ENCODE measurements at places on chromosomes 16 and 17. TPM values are rescaled to one million over a fixed set of nuclear protein-coding genes. Genes with fewer than 3 reads are reported as not detected.

Gene TBC1D3K
- total RNA-seq = not detected

Gene KRTAP4-1
- not detected for total RNA-seq

Gene SLC38A10
- 185 TPM for total RNA-seq

Gene IL17C
- not detected for total RNA-seq

Gene CA5A
- not detected for total RNA-seq

DNA sequence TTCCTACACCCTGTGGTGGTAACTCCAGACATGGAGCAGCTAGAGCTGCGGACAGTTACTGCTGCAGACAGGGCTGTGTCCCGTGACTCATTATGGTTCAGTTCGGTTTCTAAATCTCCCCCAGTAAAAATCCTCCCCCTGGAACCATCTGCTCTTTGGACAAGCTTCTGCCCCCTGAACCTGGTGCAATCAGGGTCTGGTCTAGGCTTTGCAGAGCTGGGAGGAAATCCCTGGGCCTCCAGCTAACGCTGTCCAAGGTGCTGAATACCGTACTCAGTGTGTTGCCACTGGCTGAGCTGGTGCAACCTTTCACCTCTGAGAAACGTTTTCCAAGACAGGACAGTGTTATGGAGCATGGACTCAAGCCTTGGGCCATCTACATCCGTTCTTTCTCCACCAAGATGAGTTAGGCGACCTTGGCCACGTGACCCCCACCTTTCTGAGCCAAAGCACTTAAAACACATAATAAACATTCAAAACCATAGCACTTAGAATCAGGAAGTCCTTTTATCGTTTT is 142.0 kb downstream of the CPPED1 start:
- no peak for DNase-seq

Gene TNFRSF13B
- not detected for total RNA-seq

DNA sequence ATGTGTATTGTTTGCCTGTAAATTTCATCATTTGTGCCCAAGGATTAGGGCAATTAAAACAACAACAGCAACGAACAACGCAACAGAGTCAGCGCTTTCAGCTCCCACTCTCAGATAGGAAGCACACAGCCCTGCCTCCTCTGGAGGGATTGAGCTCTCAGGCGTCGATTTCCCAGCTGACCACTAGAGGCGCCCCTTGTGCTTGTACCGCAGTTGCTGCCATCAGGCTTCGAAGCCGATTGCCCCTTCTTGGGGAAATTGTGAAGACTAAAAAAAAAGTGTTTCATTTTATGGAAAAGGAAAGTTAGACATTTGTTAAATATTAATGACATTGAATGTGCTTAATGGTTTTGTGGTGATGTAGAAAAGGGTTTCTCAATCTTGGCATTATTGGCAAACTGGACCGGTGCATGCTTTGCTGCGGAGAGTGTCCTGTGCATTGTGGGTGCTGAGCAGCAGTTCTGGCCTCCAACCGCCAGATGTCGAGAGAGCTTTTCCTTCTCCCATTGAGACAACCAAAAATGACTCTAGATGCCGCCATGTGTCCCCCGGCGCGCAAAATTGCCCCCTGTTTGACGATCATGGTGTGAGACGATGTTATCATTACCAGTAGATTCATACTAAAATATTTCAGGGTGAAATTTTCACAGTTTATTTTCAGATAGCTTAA is 650.4 kb upstream of the RBFOX1 start:
- DNase-seq = peak; percentile 82

DNA sequence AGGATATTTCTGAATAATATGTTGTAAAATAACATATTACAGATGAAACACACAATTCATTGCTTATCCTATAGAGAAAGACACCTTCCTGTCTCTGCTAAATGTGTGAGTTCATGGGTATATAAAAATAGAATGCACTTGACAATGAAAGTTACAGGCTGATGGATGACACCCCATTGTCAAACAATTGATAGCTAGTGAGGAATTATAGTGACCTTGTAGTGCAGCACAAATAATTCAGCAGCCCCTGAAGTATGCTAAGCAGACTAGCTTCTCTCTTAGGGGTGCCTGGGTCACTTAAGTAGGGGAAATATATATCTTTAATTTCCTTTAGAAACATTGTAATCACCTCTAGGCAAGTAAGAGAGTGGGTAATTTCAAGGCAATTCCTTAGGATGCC is 826.2 kb downstream of the CDH8 start:
- DNase-seq = no peak

Gene TP53TG3F
- not detected for total RNA-seq

Gene CAVIN1
- 11.2 TPM for total RNA-seq

Gene IRF8
- total RNA-seq = 0.21 TPM

Gene SLC6A2
- total RNA-seq = not detected

DNA sequence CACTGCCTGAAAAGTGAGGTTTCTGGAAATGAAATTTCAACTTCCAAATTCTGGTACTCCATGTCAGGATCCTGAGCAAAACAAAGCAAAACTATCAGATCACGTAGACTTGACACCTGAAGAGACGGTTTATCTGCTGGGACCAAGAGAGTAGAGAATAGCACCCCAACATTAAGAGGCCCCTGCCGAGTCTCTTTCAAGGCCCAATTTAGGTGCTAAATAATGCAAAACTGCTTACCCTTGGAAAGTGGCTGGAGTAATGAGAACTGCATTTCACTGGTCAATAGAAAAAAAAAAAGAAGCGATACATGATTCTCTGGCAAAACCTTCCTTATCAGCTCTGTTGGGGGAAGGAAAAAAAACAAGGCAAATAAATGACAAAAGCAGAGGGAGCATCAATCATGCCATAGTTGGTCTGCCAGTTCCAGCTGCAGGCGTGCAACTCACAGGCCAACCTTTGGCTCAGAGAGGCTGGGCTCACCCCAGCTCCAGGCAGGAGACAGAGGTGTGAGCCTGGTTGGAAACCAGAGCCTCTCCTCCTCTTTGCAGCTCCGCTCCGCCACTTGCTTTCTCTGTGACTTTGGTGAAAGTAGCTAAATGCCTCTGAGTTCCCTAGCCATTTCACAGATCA is 595.2 kb downstream of the TOX3 start:
- DNase-seq = no peak

Gene MT1F
- 0.24 TPM for total RNA-seq

GRCh38 chr17:73342541-73343167 is 30.9 kb upstream of the CDC42EP4 start:
- peak; percentile 40 for DNase-seq

GRCh38 chr16:14487579-14487978 is 142.5 kb downstream of the PARN start:
- DNase-seq = no peak

- DNase-seq = no peak
Observed at GRCh38 chr16:23088018-23088417, 61.2 kb downstream of the USP31 start.

- DNase-seq = peak; percentile 71
Observed at GRCh38 chr17:76147211-76148014, 6.4 kb upstream of the FOXJ1 start.

DNA sequence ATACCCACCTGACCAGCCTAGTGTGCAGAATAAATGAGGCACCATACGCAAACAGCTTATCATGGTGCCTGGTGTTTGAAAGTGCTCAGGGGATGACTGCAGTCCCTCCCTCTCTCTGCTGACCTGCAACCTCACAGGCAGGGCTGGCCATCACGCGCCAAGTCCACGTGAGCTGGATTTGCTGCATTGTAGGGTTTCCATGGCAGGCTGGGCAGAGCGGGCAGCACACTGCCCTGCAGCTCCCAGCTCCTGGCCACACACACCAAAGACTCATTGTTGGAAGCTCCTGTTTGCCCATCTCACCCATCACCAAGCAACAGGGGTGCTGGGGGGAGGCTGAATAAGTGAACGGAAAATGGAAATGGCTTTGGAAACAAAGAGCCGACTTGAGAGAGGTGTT is 81.8 kb downstream of the IRX3 start:
- DNase-seq = peak; percentile 34

Gene CSH1
- total RNA-seq = not detected

Gene CDH3
- total RNA-seq = not detected

Gene TGFB1I1
- total RNA-seq = 0.67 TPM

DNA sequence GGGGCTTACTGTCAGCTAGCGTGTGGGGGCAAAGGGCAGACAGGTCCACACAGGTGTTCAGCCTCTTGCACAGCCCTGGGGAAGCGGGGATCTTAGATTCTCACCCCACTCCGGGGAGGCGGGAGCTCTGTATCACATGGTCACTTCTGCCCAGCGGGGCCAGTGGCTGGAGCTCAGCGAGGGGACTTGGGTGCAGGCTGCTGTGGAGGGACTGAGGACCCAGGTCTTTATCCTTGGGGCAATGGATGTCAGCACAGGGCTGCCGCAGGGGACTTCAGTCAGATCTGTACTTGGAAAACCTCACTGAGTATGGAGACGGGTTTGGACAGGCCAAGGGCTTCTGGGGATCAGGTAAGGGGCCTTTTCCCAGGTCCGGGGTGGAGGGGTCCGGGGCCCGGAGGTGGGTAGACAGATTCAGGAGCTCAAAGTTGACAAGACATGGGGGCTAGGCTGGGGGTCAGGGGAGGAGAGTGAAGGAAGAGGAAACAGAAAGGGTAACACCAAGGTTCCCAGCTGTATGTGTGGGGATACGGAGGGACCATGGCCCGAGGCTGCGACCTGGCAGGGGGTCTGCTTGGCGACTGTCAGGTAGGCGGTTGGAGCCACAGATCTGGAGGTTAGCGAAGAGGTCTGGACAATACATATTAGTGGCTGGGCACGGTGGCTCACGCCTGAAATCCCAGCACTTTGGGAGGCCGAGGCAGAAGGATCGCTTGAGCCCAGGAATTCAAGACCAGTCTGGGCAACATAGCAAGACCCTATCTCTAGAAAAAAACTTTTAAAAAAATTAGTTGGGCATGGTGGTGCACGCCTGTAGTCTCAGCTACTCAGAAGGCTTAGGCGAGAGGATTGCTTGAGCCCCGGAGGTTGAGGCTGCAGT is 15.1 kb upstream of the BAIAP2 start:
- no peak for DNase-seq

DNA sequence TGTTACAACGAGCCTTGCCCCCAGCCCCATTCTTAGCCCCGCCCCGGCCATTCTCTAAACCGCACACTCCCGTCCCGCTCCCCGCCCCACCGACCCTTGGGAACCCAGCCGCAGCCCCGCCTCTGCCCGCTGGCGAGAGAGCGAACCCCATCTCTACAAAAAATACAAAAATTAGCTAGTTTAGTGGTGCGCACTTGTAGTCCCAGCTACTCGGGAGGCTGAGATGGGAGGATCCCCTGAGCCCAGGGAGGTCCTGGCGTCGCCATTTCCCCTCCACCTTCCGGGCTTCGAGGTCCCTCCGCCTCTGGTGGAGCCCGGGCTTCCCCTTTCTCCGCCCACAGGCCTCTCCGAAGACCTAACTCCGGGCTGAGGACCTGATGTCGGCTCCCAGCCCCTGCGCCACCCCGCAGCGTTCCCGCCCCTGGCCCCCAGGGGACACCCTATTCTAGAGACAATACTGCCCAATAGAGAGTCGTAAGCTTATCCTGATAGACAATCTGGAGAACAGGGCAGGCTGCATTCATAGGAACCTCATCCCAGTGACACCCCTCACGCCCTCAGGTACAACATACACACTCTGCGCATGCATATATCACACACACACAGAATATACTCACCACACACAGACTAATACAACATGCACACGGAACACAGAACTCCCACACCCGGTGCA is 480 bp upstream of the PROCA1 start:
- DNase-seq = no peak

DNA sequence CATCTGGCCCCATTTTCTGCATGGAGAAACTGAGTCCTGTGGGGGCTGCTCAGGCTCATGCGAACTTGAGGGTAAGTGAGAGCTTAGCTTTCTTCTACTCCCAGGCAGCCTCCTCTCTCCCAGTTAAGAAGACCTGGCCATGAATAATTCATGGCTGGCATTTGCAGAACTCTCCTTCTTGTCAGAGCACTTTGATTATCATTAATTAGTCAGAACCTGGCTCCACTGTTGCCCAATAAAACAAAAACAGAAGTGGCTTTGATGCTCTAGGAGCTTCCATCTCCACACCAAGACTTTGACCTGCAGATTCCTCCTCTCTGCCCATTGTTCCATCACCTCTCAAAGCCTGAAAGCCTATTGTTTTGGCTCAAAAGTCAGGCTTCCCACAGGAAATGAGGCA is 45.5 kb upstream of the CDH3 start:
- DNase-seq = no peak

Gene SNX20
- total RNA-seq = not detected

Gene RAB37
- total RNA-seq = 0.66 TPM

DNA sequence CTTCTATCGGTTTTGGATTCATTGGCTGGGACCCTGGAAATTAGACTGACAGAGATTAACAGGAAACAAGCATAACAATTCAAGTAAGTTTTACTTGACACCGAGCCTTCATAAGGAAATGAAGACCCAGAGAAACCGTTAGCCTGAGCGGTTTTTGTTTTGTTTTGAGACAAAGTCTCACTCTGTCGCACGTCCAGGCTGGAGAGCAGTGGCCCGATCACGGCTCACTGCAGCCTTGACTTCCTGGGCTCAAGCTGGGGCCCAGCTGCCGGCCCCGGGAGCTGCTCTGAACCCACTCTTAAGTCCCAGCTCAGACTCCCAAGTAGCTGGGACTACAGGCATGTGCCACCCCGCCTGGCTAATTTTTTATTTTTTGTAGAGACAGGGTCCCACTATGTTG is 321.3 kb downstream of the SEC14L1 start:
- DNase-seq = no peak

- DNase-seq = peak; percentile 62
Observed at GRCh38 chr16:22321340-22322001, 24.3 kb downstream of the POLR3E start.

DNA sequence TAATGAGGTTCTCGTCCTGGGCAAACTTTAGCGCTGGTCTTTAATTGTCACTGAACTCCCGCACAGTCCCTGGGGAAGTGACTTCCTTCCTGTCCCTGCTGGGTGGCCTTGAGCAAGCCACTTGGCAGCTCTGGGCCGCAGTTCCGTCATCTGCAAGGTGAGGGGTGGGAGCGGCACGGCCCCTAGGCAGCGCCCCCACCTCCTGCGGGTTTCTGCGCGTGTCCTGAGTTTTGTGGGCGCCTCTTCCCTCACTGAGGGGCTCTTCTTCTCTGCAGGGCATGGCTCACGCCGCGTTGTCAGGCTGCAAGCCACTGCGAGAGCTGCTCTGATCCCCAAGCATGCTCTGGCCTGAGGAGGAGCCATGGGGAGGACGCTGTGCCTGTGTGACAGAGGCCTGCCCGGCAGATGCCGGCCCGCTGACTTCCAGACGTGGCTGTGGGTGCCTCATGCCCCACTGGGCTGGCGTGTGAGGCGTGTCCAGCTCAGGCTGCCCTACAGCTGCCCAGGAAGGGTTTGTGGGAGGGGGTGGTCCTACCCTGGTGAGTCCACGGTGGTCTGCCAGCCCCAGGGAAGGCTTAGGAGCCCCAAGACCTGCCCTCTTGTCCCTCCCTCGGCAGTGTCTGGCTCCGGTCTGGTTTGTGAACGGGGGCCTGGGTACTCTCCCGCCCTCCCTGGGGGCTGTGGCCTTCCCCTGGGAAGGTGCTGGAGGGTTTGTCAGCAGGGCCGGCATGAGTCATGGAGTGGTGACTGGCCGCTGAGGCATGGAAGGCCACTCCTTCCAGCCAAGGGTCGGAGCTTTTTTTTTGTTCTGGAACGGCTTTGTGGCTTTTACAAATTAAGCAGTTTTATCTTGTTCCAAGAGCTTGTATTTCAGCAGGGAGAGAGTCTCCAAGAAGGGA is 182.0 kb downstream of the SEC14L1 start:
- DNase-seq = peak; percentile 94

GRCh38 chr17:39667262-39667944 is 850 bp upstream of the PNMT start:
- no peak for DNase-seq

GRCh38 chr17:9158544-9159452 is 137.5 kb downstream of the NTN1 start:
- DNase-seq = no peak

Gene WNT3
- 0.77 TPM for total RNA-seq

Gene ANKRD13B
- 5.3 TPM for total RNA-seq

GRCh38 chr17:48012151-48012520 is 25.5 kb downstream of the COPZ2 start:
- DNase-seq = no peak

Gene BOLA2
- total RNA-seq = 41.2 TPM
